ENCODE measurements at places on chromosomes 7 and 10. TPM values are rescaled to one million over a fixed set of nuclear protein-coding genes. Genes with fewer than 3 reads are reported as not detected.

DNA sequence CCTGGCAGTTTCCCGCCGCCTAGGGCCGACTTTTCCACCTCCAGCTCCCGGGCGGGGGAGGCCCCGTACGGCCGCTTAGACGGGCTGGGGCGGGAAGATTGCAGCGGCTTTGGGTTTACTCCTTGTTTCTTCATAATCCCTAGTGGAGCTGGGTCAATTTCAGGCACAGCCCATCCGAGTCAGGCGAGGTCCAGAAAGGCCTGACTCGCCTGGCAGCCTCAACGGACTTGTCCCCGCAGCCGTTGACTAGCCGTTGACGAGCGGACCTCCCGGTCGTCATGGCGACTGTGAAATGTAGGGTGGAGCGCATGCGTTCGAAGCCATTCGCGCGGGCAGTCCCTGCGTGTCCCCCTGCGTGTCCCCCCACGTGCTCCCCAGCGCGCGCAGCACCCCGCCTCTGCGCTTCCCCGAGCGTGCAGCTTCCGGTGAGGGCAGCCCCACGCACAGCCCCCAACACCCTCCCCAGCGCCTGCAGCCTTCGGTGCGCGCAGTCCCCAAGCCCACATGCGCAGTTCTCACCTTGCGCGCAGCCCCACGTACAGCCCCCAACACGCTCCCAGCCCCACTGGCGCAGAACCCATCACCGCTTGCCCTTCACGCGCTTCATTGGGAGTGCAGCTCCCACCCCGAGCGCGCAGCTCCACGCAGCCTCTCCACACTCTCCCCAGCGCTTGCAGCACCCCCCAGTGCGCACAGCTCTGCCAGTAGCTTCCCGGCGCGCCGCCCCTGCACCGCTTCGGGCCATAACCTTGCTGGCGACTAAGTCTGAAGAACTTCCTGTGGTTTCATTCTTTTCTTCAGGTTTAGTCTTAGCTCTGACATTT, 67.8 kb downstream of the TBX20 start:
- no peaks in the 10 kb centered on the region for H3K27me3 ChIP-seq
- H3K36me3 ChIP-seq = no peaks in the 10 kb centered on the region
- peaks cover 14% of the 10 kb centered on the region for H3K4me1 ChIP-seq

GRCh38 chr10:82228701-82229100, 353.7 kb downstream of the NRG3 start:
- no peaks in the 10 kb centered on the region for H3K27me3 ChIP-seq

ZNF365 gene
- total RNA-seq = 0.17 TPM

DNA sequence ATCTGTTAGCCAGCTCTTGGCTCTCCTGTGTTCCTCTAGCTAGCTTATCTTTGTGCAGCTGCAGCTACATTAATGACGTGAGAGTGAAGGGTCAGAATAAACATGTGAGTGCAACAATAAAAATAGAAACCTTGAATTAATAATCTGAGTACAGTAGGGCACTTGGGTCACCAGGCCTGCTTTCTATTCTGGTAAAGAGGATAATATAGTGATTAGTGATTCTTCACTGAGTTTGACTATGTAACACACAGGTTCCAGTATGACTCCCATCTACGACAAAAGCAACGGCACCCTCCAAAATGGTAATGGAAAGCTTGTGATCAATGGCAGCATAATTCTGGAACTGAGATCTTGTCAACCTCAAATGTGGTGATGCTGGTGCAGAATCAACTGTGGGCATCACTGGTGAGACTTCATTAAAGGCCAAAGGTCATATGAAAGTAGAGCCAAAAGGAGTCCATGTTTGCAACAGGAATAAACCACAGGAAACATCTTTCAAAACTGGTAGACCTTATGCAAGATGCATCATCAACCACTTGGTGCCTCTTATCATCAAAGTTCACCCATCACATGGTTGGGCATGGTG, 77.6 kb downstream of the NRBF2 start:
- H3K27ac ChIP-seq = no peak overlapping the region
- no peak overlapping the region for H3K4me3 ChIP-seq
- H3K4me1 ChIP-seq = peaks cover 35% of the 10 kb centered on the region
- peaks cover 76% of the 10 kb centered on the region for H3K36me3 ChIP-seq
- H3K27me3 ChIP-seq = no peaks in the 10 kb centered on the region

DNA sequence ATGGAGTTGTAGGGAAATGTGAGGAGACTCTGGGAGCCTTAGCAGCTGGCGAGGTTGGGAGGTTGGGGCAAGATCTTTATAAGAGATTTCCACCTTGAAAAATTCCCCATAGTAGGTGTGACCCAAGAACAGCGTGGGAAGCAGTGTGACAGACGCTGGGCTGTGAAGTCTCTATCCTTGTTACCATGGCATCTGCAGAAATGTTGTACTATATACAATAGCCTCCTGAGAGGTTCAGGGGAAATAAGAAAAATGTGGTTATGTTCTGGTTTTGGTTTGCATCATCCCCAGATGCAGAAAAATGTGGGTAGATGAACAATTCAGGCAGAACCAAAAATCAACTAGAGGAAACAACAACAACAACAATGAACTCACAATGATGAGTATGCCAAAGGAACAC, 498.6 kb downstream of the SH2D4B start:
- H3K27ac ChIP-seq = no peak overlapping the region
- no peak overlapping the region for H3K4me3 ChIP-seq
- H3K36me3 ChIP-seq = no peaks in the 10 kb centered on the region
- no peaks in the 10 kb centered on the region for H3K27me3 ChIP-seq
- no peaks in the 10 kb centered on the region for H3K4me1 ChIP-seq

GRCh38 chr10:123398180-123398591, 244.0 kb downstream of the BUB3 start:
- peak; percentile 13 for DNase-seq
- peaks cover 31% of the 10 kb centered on the region for H3K4me1 ChIP-seq
- H3K27me3 ChIP-seq = no peaks in the 10 kb centered on the region
- no peaks in the 10 kb centered on the region for H3K36me3 ChIP-seq
- H3K4me3 ChIP-seq = no peak overlapping the region
- H3K27ac ChIP-seq = no peak overlapping the region

GRCh38 chr10:116848032-116848943, 1.0 kb upstream of the ENO4 start:
- peaks cover 11% of the 10 kb centered on the region for H3K4me1 ChIP-seq
- peaks cover 8% of the 10 kb centered on the region for H3K27me3 ChIP-seq
- peak; percentile 85 for DNase-seq
- H3K36me3 ChIP-seq = no peaks in the 10 kb centered on the region

ZNF746 gene
- total RNA-seq = 30.4 TPM

DNA sequence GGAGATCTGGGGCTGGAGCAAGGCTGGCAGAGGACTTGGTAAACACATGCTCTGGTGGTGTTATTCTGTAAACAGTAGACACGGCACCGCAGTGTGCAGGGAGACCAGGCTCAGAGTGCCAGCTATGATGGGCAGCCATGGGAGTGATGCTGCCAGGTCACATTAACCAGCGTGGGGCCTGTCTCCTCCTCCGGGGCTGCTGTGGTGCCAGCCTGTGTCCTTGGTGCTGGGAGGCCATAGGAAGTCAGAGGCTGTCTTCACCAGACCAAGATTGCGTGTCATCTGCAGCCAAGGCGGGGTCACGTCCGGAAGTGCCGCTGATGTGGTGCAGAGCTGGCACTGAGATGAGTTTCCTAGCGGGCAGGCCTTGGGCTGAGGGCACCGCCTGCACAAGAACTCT, 236.0 kb downstream of the GLRX3 start:
- no peaks in the 10 kb centered on the region for H3K4me1 ChIP-seq
- no peak overlapping the region for H3K4me3 ChIP-seq
- no peak overlapping the region for H3K27ac ChIP-seq
- DNase-seq = no peak
- no peaks in the 10 kb centered on the region for H3K36me3 ChIP-seq
- H3K27me3 ChIP-seq = no peaks in the 10 kb centered on the region

SEMA3D gene
- 0.36 TPM for total RNA-seq

GRCh38 chr10:5105626-5106025, 11.4 kb downstream of the AKR1C3 start:
- no peak for DNase-seq
- H3K27ac ChIP-seq = no peak overlapping the region
- no peaks in the 10 kb centered on the region for H3K4me1 ChIP-seq
- H3K27me3 ChIP-seq = no peaks in the 10 kb centered on the region
- no peak overlapping the region for H3K4me3 ChIP-seq

GRCh38 chr10:88670497-88670896, 6.3 kb downstream of the LIPF start:
- no peaks in the 10 kb centered on the region for H3K27me3 ChIP-seq
- H3K27ac ChIP-seq = no peak overlapping the region
- DNase-seq = no peak
- no peaks in the 10 kb centered on the region for H3K4me1 ChIP-seq
- no peaks in the 10 kb centered on the region for H3K36me3 ChIP-seq

All from B cell (primary cell).